ENCODE measurements at places on chromosomes 5 and 9.
A peak's percentile ranks its signal among the peaks of the same experiment; 100 is the strongest.

- DNase-seq, result no peak
These were observed 136.4 kb downstream of the MCTP1 start for GRCh38 chr5:95148453-95148852.

GRCh38 chr9:128244091-128244836 lies 31.5 kb downstream of the GOLGA2 start:
- DNase-seq, result no peak

GRCh38 chr9:87320146-87320884 lies 177.4 kb upstream of the DAPK1 start:
- no peak for DNase-seq

- DNase-seq, result no peak
These were observed 64.3 kb downstream of the HABP4 start for GRCh38 chr9:96514108-96514799.

DNA sequence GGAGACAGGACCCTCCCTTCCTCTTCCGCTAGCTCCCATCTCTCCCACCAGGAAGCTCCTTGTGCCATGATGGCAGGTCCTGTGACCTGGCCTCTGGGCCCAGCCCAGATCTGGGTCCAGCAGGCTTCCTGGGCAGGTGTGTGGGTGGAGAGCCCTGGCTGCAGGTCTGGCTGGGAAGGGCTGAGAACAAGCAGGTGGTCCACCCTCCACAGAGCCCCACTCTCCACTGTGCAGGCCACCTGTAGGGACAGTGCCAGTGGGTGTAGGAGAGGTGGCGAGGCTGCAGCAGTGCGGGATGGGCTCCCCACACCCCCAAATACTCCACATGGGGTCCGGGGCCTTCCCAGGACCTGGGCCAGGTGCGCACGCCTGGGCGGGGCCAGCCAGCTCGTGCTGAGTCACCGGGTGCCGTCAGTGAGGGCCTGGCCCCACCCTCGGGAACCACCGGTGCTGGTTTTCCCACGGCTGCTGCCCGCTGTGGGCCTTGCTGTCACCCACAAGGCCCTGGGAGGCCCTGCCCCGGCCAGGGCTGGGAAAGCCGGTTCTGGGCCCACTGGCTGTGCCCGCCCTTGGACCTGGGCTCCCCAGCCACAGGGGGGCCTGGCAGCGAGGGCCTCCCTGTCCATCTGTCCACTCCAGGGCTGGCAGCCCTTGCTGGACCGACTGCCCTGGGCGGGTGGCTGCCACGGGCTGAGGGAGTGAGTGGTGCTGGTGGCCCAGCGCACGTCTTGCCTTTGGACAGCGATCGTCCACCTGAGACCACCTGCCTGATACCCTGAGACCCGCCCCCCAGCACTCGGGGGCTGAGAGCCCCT lies 9.3 kb upstream of the NRARP start:
- no peak for DNase-seq

DNA sequence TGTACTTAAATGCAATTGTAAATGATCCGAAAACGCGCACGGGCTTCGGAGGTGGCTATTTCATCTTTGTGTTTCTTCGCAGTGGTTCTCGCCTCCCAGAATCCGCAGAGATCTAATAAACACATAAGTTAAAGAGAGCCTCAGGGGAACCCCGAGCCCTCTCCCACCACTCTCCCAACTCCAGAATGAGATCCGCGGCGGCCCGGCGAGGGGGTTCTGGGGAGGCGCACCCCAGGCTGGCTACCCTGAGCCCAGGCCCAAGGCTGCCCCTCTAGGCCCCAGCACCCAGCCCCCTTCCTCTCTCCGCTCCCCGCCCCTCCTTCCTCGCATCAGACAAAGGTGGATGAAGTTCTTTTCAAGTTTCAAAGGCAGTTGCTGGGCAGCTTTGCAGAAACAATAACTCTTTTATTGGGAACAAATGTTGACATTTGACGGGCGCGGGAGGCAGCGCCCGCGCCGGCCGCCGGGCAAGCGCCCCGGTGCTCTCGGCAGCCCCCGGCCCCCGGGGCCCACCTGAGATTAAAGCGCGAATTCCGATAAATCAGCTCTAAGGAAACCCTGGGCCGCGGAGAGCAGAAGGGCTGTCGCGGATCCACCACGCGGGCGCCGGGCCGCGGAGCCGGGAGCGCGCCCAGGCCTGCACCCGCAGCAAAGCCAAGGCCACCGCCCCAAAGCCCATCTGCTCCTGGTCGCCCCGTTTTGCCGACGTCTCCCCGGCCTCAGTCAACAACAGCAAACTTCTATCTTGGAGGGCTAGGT lies 8.4 kb downstream of the IRX2 start:
- DNase-seq, result no peak

DNA sequence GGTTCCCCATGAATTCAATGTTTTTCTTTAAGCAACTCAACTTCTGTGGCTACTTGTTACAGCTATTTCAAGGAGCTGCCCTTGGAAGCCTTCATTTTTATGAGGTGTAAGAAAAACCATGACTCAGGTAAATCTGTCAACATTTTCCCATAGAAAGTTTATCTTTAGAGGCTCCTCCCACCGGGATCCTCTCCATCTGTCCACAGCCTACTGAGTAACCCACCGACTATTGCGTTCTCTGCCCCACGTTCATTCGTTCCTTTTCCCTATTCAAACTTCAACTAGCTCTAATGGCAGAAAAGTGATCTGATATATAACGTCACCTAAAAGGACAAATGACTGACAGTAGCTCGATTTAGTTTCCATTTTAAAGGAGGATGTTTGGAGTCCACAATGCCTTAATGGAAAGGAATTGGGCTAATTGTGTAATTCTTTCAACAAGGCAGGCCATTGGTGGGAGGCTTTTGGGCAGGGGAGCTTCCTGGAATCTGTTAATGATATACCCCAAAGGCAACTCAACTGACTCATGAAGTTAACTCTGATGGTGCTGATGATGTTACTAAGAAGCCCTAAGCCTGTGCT lies 29.3 kb upstream of the NR3C1 start:
- no peak for DNase-seq

- no peak for DNase-seq
These were observed 16.6 kb upstream of the TGFBI start for GRCh38 chr5:136012041-136012804.

DNA sequence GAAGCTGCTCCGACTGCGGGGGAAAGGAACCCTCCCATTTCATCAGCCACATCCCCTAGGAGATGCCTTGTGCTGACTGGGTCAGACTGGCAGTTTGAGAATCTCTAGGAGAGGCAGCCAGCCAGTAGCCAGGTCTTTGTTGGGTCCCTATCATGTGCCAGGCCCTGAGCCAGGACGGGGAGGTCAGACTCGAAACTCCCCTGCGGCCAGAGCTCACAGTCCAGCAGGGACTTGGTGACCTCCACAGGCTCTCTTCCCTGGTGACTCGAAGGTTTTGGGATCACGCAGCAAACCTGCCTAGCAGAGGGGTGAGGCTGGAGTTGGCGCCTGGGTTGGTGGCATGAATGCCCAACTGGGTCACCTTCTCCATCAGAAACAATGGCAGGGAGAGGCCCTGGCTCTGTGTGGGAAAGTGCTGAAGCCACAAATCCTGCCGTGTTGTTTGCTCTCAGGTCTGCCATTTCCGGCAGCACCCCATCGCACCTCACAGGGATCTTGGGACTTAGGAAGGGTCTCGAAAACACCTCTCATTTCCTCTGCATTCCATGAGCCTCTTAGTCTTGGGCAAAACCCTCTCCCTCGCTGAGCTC lies 14.4 kb upstream of the ORM1 start:
- DNase-seq, result no peak

DNA sequence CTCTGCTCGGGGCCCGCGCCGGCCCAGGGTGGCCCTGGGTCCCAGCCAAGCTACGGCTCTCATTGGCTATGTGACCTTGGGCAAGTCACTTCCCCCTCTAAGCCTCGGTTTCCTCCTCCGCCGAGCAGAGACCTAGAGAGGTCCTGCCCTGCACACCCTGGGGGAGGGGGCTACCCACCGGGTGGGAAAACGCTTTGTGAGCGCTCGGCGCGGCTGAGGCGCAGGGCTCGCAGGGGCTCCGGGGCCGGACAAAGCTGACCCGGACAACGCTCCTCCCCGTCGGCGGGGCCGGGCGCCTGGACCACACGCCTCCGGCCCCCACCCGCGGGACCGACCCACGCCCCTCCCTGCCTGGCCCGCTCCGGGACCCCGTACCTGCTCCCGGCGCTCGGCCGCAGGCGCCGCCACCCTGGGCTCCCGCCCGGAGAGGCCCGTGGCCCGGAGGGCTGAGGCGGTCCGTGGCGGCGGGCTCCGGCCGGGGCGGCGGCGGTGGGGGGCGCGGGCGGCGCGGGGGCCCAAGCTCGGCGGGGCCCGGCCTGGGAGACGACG lies 85.7 kb upstream of the MELK start:
- peak; percentile 29 for DNase-seq

- no peak for DNase-seq
These were observed 115.2 kb downstream of the RXRA start for GRCh38 chr9:134441227-134442084.

GRCh38 chr5:113250341-113250953 lies 184.3 kb downstream of the TSSK1B start:
- no peak for DNase-seq

DNA sequence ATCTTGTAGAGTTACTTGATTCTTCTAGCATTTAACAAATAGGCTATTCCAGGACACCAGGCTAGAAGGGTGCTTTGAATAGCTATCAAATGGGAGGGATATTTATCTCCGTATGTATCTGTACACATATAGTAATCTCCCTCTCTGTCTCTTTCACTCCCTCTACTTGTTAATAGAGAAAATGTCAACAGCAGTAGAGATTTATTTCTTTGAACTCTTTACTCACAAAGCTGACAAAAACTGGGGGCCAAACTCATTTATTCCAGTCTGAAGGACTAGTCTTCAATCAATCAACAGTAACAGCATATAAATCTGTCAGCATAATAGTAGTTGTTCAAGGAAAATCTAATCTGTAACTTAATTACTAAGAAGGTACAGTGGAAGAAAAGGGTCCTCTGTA lies 78.2 kb upstream of the FER start:
- DNase-seq, result no peak

DNA sequence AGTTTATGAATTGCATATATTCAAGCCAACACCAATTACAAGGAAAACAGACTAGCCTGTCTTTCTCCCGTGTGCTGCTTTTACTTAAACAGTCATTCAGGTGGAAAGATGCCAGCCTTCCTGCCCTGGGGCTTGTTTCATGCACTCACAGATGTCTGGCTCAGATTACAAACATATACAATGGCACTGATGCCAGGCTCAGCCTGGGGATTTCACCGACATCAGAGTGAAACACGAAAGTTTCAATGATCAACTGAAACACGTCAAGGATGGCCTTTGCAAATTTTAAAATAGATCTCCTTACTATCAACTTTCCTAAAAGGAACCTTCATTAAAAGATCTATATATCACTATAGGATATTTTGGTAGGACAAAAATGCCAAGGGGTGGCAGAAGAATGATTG lies 1576.5 kb downstream of the EFNA5 start:
- DNase-seq, result no peak

DNA sequence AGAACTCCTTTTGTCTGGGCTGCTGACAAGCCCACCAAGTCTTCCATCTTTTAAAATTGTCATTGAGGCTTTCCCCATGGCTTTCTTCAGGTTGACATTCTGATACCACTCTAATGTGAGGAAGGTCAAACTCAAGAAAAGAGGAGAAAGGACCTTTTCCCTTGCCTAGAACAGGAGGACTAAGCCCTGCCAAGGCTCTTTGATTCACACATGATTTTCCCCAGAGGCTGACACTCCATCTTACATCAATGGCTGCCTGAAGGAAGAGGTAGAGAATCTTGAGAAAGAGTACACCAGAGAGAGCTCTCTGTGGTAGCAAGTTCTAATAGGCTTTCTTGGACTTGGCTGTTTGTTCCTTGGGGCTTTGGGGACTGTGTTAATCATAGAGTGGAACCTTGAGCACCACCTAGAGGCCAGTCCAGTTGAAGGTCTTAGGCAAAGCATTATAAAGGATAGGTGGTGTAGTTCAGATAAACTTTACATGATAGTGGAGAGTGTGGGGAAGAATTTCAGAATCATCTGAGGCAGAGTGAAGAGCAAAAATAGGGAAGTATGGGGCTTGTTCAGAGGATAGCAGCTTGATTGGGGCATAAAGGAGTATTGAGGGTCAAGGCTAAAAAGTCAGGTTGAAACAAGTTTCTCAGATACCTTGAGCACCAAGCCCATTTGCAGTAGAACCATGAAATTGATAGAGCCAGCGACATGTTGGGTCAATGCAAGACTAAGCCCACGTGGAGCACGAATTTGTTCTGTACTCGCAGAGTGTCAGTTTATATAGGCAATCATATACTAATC lies 36.7 kb downstream of the NDFIP1 start:
- peak; percentile 21 for DNase-seq

DNA sequence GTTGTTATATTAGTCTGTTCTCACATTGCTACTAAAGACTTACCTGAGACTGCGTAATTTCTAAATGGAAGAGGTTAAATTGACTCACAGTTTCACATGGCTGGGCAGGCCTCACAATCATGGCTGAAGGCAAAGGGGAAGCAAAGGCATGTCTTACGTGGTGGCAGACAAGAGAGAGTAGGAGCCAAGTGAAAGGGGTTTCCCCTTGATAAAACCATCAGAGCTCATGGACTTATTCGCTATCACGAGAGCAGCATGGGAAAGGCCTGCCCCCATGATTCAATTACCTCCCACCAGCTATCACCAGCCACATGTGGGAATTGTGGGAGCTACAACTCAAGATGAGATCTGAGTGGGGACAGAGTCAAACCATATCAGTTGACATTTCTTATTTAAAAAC lies 374.5 kb upstream of the RORB start:
- no peak for DNase-seq

GRCh38 chr5:1732945-1733344 lies 66.7 kb downstream of the MRPL36 start:
- DNase-seq, result no peak

DNA sequence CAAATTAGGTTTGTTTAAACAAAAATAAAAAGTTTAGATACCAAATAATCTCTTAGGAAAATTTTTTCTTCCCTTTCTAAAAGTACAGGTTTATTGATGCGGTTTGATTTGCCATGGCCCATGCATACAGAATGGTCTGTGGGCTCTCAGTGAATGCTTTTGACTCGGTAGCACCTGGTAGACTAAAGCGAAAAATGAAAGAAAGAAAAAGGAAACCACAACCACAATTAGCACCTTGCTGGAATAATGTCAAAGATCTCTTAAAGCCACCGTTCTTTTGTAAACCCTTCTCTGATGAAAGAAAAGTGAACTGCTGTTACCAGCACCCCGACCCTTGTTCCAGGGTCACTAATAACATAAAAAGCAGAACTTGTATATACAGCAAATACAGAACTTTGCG lies 157.9 kb downstream of the NFIB start:
- no peak for DNase-seq

DNA sequence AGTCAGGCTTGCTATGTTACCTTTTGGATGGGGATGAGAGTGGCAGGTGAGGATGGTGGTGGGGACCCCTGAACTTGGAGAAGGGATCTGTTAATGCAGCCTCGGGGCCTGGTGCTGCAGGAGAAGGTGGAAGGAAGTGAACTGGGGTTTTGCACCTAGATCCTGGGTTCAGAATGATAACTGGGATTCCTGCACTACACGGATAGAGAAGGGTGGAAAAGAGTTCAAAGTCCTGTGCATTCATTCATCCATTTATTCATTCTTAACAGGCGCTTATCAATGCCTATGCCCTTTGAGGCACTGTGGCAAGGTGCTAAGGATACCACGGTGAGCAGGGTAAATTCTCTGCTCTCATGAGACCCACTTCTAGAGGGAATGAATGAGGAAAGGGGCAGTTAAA lies 41.7 kb upstream of the TJP2 start:
- no peak for DNase-seq

Measured in stimulated activated CD8-positive, alpha-beta memory T cell treated with anti-CD3 and anti-CD28 coated beads, Interleukin-7, amount 100 ng/mL, for 24 hours (primary cell).